ENCODE measurements at places on chromosomes 5 and 9.

GRCh38 chr5:117888688-117889087 is 1099.7 kb downstream of the DTWD2 start:
- peak; percentile 6 for DNase-seq

GRCh38 chr9:30329431-30329830 is 2055.0 kb upstream of the ACO1 start:
- no peak for DNase-seq

DNA sequence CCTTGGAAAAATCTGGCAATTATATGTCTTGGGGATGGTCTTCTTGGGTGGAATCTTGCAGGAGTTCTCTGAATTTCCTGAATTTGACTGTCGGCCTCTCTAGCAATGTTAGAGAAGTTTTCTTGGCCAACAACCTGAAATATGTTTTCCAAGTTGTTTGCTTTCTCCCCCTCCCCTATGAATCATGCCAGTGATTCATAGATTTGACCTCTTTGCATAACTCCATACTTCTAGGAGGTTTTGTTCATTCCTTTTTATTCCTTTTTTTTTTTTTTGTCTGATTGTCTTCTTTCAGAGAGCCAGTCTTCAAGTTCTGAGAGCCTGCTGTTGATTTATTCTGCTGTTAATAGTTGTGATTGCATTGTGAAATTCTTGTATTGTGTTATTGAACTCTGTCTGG is 56.7 kb upstream of the SLC44A1 start:
- DNase-seq: peak; percentile 83

DNA sequence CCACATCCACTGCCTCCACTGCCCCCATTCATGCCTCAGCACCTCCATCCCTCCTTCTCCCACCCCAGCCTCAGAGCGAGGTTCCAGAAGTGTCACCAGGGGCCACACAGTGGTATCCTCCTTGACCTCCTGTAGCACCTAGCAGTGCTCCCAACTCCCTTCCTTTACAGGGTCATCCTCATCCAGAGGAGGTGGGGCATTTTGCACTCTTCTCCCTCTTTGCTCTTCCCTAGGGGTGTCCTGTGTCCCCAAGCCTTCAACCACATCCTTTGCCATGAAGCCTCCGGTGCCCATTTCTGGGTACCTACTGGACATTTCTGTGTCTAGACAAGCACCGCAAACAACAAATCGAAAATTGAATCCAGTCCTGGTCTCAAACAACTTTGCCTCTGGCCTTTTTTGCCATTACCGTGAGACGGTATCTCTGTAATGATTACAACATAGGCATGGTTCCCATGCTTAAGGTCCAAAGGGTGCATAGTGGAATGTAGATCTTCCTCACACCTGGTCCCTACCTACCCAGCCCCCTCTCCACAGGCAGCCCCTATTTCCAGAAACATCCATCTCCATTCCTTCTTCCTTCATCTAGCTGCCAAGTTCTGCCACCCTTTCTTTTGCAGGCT is 17.6 kb downstream of the WWC1 start:
- DNase-seq: no peak

GRCh38 chr9:133928248-133928764 is 63.8 kb downstream of the VAV2 start:
- no peak for DNase-seq

DNA sequence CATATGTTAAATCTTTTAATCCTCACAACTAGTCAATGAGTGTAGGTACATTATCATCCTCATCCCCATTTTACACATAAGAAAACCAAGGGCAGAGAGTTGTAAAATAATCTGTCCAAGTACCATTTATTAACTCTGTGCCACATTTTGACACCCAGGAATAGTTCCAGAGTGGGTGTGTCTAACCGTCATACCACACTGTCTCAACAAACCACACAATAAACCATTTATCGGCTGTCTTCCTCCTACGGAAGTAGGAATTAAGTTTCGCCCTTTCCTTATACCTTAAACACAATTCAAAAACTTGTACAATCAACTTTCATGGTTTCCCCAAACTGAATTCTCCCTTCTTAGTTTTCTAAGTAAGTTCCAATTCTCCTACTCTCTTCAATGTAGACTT is 11.4 kb downstream of the AP3B1 start:
- DNase-seq: no peak

- no peak for DNase-seq
Measured at GRCh38 chr9:133930046-133930681, 62.0 kb downstream of the VAV2 start.

DNA sequence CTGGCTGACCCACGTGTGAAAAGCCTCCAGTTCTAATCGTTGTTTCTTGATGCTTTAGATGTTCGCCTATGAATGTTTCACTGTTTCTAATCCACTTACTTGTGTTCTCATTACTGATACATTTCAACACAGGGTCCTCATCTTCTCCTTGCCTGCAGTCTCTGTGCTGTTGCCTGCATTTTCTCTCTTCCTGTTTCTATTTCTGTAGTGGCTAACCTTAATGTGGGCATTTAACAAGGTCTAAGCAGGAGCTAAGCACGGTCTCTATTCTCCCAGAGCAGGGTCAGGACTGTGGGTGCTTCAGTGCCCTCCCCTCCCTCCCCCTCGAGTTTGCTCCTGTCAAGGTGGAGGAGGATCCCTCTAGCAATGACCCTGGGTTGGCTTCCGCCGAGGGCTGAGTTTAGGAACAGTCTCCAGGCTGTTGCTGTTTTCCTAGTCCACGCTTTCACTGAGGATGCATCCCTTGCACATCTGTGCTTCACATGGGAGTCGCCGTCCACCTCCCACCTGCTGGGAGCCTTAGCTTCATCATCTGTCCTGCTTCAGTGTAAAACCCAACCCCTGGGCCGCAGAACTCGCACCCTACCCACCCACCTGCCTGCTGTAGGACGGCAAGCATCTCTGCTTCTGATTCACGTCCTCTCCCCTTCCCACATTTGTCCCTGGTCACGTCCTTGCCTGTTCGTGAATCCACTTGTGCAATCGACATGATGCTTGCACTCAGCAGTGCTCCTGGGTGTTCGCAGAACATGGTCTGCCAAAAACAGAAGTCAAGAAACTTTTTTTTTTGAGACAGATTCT is 2.4 kb upstream of the EXOC3 start:
- no peak for DNase-seq

DNA sequence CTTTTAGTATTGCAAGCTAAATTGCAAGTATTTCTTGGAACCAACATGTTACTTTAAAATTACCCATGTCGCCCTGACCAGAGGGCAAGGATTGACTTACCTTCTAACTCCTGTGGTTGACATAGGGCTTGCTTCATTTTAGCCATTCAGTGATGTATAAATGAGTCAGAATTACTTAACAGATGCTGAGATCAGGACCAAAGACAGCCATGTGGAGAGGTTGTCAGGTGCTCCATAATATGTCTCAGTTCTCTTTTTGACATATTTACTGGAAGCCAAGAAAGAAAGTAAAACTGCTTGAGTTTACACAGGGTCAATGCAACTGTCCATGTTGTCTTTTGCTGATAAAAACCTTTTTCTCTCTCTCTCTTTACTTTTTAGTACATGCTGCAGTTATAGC is 33.2 kb downstream of the F2RL2 start:
- DNase-seq: no peak

DNA sequence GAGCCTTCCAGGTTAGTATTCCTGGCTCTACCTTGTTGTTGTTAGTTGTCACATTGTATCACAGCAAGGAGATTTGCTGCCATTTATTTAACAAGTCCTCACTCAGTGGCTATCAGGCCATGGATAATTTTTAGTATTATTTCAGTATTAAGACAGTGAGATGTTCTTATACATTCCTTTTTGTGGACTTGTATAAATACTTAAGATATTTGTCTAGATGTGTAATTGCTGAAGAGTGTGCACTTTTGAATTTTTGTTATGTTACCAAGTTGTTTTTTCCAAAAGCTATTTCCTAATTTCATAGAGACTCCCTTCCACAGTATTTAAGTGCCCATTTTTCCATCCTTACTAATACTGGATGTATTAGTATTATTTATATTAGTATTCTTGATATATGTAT is 22.0 kb downstream of the SLC36A1 start:
- DNase-seq: no peak

Measured in astrocyte of the spinal cord (primary cell).